ENCODE measurements at places on chromosomes 3 and 15.

DNA sequence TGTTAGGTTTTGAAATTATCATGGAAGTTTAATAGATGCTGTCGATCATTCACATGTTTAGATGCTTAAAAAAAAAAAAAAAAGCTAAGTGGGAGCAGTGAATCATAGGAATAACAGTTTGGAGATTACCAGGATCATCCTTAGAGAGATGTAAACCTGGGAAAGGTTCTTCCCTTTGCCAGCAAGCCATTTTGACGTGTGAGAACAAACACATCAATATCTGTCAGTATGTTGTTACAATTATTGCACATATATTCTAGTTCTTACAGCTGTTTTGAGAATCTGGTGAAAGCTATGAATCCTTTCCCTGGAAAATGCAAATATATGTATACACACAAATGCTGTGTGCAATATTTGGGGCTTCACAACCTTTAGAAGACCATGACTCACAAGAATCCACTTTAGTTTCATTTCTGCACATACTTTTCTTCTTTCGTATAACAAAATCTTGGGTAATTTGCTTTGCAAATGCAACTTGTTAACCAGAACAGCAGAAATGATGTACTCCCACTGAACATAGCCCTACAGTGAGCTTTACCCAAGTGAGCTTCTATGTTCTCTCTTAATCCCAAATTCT is 12.0 kb downstream of the NFKBIZ start:
- no peak for DNase-seq

DNA sequence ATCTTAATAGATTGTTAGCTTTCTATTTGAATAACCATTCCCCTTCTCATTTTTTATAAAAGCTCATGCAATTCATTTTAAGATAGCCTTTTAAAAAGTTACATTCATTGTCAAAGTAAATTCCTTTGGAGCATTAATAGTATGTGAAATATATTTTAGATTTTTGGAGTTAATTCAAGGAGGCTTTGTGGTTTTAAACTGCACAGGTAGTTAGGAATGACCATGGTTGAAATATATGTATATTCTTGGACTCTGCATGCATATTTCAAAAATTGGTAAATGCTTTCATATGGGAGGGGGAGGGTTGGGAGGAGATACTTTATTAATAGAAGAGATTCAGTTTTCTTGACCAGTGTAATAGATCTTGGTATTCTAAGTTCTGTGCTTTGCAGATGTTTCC is 244.4 kb upstream of the C2CD4B start:
- DNase-seq = no peak

DNA sequence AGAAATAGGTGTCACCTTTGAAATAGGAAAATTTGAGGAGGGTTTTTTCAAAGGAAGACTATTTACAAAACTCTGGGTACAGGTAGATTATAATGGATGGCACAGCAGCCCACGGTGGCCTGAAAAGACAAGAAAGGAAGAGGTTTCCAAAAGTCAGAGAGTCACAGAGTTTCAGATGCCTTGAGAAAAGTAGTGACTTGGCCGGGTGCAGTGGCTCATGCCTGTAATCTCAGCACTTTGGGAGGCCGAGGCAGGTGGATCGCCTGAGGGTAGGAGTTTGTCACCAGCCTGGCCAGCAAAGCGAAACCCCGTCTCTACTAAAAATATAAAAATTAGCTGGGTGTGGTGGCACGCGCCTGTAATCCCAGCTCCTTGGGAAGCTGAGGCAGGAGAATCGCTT is 35.2 kb downstream of the OSTN start:
- DNase-seq = no peak

DNA sequence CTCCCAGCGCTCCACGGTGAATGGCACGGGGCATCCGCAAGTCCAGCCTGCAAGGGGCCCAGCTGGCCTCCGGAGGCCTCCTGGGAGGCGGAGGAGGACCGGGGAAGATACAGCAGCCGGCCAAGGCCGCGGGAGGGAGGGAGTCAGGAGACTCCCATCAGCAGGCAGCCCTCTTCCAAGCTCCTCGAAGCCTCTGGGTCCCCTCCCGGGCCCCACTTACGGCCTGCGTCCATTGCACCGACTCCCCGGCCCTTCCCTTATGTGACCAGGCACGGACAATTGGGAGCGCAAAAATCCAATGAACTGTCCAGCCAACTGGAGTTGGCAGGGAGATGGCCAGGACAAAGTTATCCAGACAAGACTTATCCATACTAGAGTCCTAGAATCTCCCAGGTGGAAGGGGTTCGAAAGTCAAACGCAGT is 668 bp downstream of the MFGE8 start:
- no peak for DNase-seq

DNA sequence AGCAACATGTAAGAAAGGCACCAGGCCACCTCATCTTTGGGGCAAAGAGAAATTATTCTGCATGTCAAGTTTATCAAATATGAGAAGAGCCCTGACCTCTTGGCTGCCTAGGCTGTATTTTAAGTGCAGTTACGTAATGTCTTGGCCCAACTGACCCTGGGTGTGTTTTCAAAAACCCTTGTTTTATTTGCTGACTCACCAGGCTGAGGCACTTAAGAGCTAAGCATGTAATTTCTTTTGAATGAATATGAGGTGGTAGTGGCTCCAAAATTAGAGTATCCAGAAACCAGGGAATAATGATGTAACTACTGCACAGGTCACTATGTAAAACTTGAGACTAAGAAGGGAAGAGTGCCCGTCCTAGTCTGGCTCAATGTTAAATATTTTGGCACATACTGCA is 24.3 kb downstream of the PGPEP1L start:
- DNase-seq = peak; percentile 3

- DNase-seq = no peak
Measured at GRCh38 chr15:86894269-86894668, 814.6 kb downstream of the AGBL1 start.

- DNase-seq = no peak
Measured at GRCh38 chr3:184642631-184643285, 69.1 kb downstream of the MAGEF1 start.

- no peak for DNase-seq
Measured at GRCh38 chr15:41161336-41161735, 45.3 kb upstream of the INO80 start.

DNA sequence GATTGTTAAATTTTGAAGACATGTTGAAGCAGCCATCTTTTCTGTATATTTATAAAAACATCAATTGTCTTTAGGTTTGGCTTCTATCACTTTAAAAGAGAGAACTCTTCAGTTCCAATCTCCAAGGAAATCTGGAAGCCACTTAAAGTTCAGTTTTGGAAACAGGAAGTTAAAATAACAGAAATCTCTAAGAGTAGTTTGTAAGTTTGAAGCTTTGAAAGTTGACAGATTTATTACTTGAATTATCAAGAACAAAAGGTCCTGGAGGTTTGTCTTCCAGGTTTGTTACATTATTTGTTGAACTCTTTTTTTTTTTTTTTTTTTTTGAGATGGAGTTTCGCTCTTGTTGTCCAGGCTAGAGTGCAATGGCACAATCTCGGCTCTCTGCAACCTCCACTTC is 30.0 kb downstream of the RNF111 start:
- no peak for DNase-seq

DNA sequence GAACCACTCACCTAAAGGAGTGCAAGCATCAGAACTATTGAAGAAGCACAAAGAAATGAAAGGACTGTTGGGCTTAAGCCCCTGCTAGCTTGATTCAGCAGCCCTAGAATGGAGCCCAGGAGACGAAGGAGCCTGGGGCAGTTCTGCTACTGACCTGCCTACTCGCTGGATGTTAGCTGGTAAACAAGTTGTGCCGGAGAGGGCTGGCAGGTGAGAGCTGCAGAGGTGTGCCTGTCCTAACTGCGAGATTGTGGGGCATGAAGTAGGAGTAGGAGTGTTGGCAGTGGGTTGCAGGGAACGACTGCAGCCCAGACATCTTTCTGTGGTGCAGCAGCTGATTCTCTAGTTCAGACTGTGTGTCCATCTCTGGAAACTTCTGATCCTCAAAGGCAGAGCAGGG is 75.2 kb upstream of the GSK3B start:
- no peak for DNase-seq

DNA sequence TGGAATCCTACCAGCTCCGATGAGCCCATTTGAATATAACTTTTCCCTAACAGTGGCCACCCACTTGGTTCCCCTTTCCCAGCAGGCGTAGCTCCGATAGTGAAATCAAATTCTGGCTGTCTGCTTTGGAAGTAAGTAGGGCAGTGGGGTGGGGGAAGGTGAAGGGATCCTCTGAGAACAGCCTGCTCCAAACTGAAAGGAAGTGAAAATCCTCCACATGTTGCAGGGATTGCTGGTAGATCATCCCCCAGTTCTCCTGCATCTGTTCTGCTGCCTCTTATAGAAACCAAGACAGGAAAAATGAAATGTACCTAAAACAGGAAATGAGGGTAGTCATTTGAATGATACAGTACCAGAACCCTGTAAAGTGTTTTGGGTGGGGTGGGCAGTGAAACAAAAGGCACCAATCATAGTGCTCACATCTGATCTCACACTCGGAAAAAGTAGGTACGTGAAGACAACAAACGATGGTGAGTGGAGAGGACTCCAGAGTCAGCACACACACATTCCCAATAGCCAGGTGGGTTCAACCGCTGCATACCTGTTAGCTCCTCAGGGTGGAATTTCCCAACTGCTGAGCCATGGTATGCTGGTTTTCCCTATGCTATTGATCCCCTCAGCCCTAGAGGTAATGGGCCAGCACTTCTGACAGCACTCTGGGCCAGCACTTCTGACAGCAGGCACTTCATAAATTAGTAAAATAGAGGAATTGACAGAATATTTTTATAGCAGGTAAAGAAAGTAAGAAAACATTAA is 304.9 kb upstream of the ADAMTS9 start:
- DNase-seq = no peak

DNA sequence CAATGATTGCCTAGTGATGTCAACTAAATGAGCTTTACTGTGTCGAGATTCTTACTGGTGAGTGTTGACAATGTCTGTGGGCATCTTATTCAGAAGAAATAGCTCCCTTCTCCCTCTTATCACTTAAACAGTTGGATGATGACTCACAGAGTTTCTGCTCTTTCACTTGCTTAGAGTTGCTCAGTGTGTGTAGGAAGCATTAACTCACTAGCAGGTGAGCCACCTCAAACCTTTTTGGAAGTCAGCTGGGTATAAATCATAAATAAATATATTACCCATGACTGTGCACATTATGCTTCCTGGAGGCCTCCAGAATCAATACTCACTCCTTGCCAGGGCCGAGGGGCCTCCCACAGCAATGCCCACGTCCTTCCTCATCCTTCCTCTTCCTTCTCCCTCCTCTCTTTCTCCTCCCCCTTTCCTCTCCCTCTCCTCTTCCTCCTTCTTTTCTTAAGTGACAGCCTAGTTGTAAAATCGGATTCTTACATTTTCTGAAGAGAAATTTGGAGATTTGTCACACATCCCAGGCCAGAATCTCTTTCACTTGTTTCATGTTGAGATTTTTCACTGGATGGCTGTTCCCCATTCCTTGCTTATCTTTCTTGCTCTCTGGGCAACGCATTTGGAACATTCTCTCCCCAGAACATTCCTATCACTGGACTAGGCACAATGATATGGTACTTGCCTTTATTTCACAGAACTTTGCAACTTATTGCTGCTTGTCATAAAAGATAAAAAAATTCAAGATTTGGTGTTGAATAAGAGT is 17.5 kb downstream of the SHC4 start:
- no peak for DNase-seq

DNA sequence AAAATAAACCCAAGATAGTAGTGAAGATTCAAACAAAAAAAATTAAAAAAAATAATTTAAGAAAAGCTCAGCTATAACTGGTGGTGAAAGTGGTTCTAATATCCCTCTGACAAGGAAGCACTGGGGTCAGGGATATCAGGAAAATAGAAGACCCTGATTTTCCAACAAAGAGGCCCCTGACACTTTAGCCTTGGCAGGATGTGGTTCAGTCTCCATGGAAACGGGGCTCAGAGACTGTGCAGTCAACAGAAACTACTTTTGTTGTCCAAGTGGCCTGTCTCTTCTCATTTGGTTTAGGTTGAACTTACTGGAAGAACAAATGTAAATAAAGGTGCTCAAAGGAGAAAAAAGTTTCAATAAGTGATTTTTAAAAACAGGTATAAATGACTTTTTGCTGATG is 27.2 kb downstream of the INTS14 start:
- DNase-seq = no peak

GRCh38 chr3:117688583-117688982 is 979.0 kb downstream of the TUSC7 start:
- peak; percentile 86 for DNase-seq

GRCh38 chr3:178705925-178706324 is 169.7 kb downstream of the KCNMB2 start:
- DNase-seq = no peak

DNA sequence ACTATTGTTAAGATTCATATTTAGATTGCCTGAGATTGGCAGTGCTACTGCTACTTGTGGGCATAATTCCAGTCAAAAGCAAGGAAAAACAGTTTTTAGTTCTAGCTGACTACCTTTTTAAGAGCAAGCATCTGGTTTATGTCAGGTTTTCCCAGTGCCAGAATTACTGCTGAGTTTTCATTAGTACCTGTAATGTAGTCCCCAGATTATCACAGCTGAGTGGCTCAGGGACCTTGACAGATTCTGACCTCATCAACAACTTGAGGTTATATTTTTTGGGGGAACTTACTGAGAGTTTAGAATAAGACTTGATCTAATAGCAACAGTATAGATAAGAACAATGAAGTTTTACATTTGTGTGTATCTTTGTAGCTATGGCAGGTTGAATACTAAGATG is 31.0 kb downstream of the NXPE3 start:
- no peak for DNase-seq

DNA sequence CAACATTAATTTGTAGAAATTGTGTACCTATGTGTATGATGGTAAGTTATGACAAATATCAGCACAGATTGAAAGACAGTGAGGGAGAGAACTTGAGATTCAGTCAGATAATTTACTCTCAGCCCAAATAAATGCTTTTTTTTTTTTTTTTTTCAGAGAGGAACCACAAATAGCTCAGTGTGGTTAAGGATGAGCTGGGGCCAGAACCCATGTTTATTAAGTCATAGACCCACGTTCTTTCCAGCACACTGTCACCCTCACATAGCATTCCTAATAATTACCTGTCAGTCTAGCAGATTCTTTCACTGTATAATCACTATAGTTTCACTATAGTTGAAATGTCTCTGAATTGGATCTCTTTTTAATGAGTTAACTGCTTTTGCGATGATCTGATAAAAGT is 246.1 kb downstream of the ZIC1 start:
- no peak for DNase-seq

DNA sequence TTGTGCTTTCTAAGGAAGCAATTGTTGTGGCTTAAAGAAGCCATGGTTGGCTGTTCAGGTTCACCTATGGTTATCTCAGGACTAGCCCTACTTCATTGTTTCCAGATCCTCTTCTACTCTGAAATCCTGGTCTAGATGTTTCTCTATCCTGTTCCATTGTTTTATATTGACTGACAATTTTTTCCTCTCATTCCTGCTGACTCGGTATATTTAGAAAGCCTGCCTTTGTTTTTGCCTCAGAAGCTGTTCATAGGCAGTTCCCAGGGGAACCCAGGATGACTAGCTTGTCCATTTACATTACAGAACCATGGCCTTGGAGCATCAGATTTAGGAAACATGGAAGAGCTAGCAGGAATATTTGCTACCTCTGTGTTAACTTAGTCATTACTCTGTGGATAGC is 64.0 kb downstream of the SLC9C1 start:
- DNase-seq = no peak

- DNase-seq = peak; percentile 48
Measured at GRCh38 chr3:183892610-183893214, 8.0 kb upstream of the PARL start.

Measured in NCI-H1092 (cell line).